ENCODE measurements at places on chromosomes 5 and 9.

DNA sequence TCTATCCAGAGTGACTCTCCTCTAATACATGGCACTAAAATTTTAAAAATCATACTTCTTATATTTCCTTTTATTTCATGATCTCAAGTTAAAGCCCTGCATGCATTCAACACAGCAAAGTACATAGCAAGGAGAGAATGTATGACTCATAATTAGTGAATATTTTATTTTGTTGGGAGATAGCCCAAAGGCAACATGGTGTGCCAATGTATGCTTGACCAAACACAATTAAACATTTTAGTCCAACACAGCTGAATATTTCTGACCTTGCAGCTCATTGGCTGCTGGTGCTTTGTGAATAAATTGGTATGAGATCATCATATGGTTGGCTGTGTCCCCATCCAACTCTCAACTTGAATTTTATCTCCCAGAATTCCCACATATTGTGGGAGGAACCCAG, 103.5 kb downstream of the NPR3 start:
- DNase-seq = no peak

- DNase-seq = no peak
Measured at GRCh38 chr5:145976431-145977155, 40.2 kb downstream of the SH3RF2 start.

DNA sequence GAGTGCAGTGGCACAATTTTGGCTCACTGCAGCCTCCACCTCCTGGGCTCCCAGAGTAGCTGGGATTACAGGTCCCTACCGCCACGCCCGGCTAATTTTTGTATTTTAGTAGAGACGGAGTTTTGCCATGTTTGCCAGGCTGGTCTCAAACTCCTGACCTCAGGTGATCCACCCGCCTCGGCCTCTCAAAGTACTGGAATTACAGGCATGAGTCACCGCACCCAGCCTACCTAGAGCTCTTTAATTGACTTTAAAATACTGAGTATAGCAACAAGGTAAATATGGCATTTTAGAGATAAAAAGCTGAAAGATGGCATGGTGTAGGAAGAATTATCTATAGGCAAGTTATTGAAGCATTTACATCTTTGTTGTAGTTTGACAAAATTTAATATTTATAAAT, 21.0 kb downstream of the APC start:
- DNase-seq = no peak

DNA sequence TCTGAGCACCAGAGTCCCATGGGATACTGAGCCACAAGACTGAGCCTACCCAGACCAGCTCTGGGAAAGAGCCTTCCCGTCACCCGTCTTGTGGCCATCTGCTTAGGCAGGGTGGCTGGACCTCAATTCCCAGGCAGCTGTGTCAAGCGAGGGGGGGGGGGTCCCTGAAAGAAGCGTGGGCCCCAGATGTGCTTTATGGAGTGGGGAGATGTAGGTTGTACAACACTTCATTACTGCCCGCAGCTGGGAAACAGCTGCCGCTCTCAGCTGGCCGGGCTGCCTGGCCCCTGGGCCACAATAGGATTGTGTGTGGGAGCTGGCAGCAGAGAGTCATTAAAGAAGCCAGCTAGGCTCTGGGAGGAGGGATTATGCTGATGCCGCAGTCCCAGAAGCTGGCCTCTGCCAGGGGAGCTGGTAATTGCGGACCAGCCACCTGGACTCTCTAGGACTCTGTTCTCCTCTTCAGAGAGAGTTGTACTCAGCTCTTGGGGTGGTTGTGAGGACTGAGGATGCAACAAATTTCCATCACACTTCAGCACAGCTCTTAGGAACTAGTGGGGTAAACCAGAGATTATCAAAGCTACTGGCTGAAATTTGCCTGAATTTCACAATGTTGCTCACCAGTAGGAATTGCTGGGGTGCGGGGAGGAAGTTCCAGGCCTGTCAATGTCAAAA, 145.4 kb downstream of the GADD45G start:
- DNase-seq = no peak

DNA sequence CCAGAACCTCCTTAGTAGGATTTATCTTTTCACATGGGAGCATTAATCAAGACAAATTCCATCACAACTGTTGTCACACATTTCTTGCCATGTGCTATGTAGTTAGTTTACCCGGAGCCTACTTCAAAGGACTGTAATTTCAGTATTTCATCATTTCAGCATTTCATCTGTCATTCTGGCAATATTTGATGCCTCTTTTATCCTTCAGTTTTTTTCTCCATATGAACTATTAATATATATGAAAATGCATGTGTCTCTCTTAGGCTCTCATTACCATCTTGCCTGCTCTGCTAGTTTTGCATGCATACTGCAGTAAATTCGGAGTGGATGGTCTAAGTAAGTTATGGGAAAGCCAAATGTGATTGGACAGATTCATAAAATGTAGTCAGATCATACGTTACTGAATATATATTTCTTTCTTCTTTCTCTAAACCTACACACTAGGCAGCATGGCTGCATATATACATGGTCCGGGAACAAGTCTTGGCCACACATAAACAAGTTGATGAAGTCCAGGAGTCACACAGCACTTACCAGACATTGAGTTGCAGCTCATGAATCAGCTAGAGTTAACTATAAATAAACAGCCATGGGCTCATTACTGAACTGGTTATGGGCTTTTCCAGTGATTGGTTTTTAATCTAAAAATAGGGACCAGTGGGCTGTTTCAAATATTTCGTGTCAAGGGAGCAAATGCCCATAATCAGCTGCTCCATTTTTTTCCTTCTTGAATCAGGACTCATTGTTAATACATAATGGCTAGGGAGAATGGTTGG, 46.6 kb downstream of the SPATA31D1 start:
- no peak for DNase-seq

DNA sequence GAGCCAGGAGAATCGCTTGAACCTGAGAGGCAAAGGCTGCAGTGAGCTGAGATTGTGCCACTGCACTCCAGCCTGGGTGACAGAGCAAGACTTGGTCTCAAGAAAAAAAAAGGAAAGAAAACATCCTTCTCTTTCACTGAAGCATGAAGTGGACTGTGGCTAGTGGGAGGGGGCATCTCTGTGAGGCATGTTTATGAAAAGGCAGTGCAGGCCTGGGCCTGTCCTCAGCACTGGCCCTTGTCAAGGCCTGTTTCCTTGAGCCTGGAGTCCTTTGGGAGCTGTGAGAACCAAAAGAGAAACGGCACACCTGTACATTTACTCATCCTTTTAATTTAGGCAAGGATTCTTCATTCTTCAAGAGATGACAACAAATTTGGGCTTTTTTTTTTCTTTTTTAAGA, 18.3 kb upstream of the FUBP3 start:
- DNase-seq = no peak

DNA sequence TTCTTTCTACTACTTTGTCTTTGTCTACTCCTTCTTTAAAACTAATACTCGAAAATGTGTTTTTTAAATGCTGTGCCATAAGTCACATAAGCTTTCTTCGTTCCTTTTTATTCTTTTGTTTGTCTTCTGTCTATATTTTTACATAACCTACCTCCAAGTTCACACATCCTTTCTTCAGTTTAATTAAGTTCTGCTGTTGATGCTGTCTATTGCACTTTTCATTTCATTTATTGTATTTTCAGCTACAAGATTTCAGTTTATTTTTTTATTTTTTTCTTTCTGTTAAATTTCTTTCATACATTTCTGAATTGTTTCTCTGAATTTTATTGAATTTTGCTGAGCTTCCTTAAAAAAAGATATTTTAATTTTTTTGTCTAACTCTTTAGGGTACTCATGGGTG, 878.2 kb downstream of the MAT2B start:
- no peak for DNase-seq

GRCh38 chr5:144024545-144024944, 145.9 kb downstream of the YIPF5 start:
- no peak for DNase-seq

- no peak for DNase-seq
Measured at GRCh38 chr5:110517396-110517795, 209.1 kb downstream of the TMEM232 start.

DNA sequence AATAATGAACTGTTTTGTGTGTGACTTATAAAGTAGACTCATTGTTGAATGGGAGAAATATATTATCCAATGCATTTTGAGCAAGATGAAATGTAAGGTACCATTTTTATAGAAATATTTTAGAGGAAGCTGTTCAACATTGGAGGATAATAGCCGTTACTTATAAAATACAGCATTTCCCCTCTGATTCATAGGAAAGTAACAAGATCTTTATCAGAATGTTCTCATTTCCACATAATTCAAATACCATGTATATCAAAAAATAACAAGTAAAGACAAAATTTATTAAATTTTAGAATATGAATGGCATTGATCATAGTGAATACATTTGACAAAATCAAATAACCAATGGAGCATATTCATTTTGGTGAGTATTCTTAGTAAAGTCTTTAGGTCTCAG, 346.7 kb upstream of the PTGER4 start:
- no peak for DNase-seq

DNA sequence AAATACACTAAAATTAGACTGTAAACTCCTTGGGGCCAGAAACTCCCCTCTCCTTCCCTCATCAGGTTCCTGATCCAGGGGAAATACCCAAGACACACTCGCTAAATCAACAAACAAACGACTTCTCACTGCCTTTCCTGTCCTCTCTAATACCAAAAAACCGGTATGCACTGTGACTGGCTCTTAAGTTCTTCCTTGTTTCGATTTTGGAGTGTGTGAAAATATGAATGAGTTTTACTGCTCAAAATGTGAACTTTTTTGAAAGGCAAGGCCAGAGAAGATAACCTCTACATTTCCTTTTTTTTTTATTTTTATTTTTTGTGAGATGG, 81.1 kb upstream of the EPB41L4B start:
- no peak for DNase-seq

GRCh38 chr5:124053340-124053739, 541.4 kb downstream of the CSNK1G3 start:
- no peak for DNase-seq

DNA sequence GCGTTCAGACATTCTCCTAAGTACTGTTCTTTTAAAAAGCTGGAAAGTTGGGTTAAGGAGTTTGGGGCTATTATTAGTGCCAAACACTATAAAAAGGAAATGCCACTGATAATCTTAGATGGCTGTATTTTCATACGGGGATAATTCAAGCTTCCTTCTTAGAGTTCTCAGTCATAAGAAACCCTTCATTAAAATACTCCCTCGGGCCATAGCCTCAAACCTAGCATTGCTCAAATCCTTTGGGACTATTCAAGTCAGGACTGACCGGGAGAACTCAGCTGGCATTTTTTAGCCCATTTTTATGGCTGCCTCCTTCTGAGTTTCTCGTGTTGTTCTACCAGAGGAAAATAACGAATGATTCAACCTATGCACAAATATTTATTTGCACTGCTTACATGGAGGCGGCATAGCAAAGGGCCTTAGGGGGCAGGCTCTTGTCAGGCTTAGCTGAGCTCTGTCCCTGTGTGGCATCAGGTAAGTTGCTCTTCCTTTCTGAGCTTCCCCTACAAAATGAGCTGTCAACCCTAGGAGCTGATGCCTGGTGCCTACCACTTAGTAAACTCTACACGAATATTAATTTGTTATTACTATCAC, 33.5 kb upstream of the ADAM19 start:
- DNase-seq = no peak

GRCh38 chr5:34586117-34586885, 69.8 kb upstream of the RAI14 start:
- DNase-seq = no peak

DNA sequence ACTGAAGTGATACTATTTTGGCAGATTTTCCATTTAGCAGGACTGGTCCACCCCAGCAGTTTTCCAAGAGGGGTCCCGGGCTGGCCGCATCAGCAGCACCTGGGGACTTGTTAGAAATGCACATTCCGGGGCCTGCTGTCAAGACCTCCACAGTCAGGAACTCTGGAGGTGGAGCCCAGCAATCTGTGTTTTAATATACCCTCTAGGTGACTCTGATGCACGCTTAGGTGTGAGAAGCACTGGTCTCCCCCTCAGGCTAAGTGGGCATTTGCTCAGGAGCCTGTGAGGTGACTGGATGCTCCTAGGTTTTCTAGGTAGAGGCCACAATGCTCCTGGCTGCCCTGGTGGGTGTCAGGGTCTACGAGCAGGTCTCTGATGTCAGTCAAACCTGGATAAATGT, 81.7 kb downstream of the DCP2 start:
- DNase-seq = no peak

DNA sequence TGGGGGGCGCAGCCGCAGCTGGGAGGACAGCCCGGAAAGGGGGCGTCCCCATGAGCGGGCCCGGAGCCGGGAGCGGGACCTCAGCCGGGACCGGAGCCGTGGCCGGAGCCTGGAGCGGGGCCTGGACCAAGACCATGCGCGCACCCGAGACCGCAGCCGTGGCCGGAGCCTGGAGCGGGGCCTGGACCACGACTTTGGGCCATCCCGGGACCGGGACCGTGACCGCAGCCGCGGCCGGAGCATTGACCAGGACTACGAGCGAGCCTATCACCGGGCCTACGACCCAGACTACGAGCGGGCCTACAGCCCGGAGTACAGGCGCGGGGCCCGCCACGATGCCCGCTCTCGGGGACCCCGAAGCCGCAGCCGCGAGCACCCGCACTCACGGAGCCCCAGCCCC, 47.0 kb downstream of the TJP2 start:
- no peak for DNase-seq

DNA sequence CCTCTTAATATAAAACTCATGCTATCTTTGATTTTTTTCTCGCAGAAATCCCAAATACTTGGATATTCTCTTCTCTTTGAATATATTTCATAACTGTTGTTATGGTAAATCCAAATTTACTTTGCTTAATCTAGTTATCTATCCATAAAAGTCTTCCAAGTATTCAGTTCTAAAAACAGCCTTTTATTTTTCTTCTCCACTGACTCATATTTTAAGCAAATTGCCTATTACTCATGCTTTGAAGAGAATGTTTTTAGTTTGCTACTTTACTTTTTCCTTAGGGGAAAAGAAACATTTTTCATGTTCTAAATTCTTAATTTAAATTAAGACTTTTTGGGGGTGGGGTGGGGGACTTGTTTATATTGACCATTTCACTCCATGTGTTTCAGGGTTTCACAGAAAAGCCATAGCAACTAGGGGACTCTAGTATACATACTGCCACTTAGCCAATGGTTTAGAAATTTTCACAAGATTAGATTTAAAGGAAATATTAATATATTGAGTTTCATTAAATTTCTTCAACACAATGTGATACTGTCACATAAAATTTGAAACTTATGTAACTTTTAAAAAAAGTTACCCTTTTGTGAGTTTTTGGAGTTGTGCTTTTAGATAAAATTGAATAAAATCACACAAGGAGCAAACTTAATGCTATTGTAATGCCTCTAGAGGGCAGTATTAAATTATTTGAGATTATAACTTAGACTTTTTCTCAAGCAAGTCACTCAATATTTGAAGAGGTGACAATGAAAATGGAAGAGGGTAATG, 545.8 kb upstream of the ARRDC3 start:
- no peak for DNase-seq

GRCh38 chr5:116759860-116760640, 185.4 kb upstream of the SEMA6A start:
- DNase-seq = no peak

- DNase-seq = no peak
Measured at GRCh38 chr9:81819859-81820546, 108.2 kb upstream of the SPATA31D4 start.
